ENCODE measurements at places on chromosomes 12 and 14.

GRCh38 chr14:59161561-59162175, 26.8 kb upstream of the DAAM1 start:
- DNase-seq: no peak

DNA sequence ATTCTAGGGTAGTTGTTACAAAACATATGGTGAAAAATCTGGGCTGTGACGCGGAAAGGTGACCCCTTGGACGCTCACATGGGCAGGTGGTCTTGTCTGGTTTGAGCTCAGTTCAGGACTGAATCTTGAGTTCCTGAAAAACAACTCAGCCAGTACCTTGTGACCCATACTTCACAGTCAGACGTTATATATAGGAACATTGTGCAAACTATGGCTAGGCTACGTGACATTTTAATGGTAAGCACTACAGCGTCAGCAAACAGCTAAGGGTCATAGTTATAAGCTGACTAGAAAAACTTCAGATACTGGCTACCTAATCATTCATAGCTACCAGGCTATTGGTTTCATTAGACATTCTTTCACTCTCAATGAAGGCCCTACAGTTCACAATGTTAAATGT, 14.8 kb upstream of the EDDM3A start:
- no peak for DNase-seq

DNA sequence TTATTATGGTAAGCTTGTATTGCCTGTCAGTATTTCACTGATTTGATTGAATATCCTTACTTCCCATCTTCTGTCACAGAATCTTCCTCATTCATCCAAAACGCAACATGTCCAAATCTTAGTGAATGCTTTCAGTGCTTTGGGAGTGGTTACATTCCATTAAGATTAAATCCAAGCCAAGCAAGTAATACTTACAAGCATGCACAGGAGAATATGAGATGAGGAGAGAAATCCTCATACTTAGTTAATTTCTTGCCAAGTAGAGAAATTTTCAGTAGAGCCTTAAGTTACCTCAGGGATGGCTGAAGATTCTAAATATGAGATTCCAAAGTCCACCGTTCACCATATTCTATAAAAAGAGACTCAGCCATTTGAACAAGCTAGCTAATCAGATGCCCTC, 316.0 kb downstream of the RAD51B start:
- no peak for DNase-seq

GRCh38 chr12:108193917-108194316, 64.8 kb downstream of the WSCD2 start:
- peak; percentile 14 for DNase-seq

GRCh38 chr12:3453990-3454680, 36.9 kb upstream of the PRMT8 start:
- DNase-seq: no peak

DNA sequence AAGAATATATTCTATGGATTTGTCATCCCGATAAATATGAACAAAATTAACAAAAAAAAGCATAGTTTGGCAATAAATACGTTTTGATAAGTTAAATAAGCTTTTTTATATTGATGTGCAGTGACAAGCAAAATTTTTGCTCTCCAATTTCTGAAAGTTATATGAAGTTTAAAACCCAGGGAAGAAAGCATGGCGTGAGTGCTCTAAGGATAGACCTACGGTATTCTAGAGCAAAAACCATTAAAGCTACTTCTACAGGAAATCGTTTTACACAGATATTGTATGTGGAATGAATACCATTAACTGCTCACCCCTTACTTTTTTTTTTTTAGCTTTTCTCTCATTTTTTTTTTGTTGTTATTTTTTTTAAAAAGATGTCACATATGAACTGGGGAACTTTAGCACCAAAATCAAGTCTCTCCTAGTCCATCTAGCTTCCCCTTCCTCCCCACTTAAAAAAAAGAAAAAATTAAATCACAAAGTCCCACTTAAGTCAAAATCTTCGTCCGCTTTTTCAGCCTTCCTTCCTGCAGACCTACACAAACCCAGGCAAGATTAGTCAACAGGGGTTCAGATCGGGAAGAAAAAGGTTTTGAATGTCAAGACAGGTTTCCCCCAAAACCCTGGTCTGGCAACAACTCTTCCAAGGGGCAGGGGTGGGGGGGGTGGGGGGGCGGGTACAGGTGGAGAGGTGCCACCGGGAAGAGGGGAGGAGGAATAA, 4.4 kb downstream of the ZFP36L1 start:
- no peak for DNase-seq

DNA sequence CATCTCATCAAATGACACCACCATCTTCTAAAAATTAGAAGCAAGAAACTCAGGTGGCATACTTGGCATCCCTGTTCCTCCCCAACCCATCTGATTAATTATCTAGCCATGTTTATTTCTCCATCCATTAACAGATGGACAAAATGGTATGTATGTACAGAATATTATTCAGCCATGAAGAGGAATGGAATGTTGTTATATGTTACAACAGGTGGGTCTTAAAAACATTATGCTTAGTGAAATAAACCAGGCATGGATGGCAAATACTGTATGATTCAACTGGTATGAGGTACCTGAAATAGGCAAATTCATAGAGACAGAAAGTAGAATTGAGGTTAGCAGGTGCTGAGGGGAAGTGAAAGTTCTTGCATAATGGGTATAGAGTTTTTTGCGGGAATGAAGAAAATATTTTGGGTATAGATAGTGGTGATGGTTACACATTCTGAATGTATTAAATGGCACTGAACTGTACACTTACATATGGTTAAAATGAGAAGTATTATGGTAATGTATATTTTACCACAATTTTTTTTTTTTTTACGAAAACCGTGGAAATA, 17.5 kb downstream of the YY1 start:
- DNase-seq: no peak

DNA sequence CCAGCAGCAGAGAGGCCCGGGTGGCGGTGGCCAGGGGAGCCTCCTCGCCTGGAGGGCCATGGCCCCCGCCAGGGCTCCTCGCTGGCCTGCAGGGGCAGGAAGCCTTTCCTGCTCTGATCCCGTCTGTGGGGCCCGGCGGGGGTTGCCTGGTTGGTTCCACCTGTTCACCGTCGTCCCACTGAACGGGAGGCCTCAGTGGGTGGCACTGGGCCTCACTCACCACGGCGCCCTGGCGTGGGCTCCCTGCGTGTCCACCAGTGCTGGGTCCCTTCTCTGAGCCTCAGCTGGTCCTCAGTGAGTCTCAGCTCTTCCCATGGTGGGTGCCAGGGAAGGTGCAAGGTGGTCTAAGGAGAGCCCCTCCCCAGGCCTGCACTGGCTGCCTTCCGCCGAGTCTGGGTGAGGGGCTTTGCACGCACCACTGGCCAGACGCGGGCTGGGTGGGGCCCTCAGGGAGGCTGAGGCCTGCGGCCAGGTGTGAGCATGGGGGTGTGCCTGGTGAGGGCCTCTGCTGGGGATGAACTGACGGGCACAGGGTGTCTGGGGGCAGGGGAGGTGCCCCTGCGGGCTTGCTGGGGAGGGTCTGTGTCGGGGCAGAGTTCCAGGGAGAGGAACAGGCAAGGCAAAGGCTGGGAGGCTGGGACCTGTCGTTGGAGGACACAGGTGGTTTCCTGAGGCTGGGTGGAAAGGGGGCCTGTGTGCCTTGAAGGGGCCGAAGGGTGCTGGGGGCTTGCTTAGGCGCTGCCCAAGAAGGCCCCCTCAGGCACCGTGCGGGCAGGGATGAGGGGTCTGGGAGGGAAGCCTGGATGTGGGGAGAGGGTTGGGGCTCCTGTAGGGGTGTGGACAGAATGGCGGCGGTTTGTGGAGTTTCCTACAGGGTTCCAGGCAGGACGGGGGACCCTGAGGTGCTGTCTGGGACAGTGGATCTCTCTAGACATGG, 339.8 kb downstream of the TMEM121 start:
- no peak for DNase-seq

- DNase-seq: no peak
Measured at GRCh38 chr14:53545217-53545616, 392.1 kb upstream of the DDHD1 start.

All from NCI-H1694 (cell line).